ENCODE measurements at places on chromosomes 3 and 15. TPM values are rescaled to one million over a fixed set of nuclear protein-coding genes. Genes with fewer than 3 reads are reported as not detected.

The IL5RA gene
- total RNA-seq = not detected

The SYNPR gene
- total RNA-seq = not detected

The PRTG gene
- 1.3 TPM for total RNA-seq

The COX5A gene
- total RNA-seq = 194 TPM

The RNF111 gene
- total RNA-seq = 17.1 TPM

The CMTM7 gene
- 0.35 TPM for total RNA-seq

The ZNF660 gene
- 0.04 TPM for total RNA-seq

Data from esophagus squamous epithelium (tissue), 5 donors.